Left lung (tissue), 14 donors: ENCODE measurements at places on chromosomes 2 and 18. TPM values are rescaled to one million over a fixed set of nuclear protein-coding genes. Genes with fewer than 3 reads are reported as not detected.

- DNase-seq, result no peak
These were observed 163.1 kb upstream of the PKDCC start for GRCh38 chr2:41884718-41885117.

GRCh38 chr2:56288838-56289580 lies 105.2 kb downstream of the CCDC85A start:
- no peak for DNase-seq

- peak; percentile 41 for DNase-seq
These were observed 22.4 kb upstream of the RMP24 start for GRCh38 chr18:35949903-35950627.

DNA sequence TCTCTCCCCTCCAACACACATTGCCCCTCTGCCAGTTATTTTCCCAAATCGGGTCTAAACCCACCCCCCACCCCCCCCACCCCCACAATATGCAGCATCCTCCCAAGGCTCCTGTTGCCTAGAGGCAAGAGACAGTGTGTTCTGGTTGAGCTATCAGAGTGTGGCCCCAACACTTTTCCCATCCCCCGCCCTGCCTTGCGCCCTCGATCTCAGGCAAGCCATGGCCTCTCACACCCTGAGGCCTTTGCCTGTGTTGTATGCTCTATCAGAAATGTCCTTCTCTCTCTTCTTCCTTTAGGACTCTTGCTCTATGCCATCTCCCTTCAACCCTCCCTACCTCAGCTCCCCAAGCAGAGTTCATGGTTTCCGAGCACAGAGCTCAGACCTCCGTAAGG lies 9.5 kb upstream of the GRHL1 start:
- no peak for DNase-seq

GRCh38 chr2:147595200-147595599 lies 249.6 kb upstream of the ACVR2A start:
- DNase-seq, result no peak

- DNase-seq, result no peak
These were observed 1.2 kb downstream of the SFT2D3 start for GRCh38 chr2:127702395-127703009.

- DNase-seq, result no peak
These were observed 1.2 kb upstream of the IMPA2 start for GRCh38 chr18:11980163-11980493.

GRCh38 chr2:55598056-55598795 lies 19.2 kb downstream of the PPP4R3B start:
- DNase-seq, result no peak

- DNase-seq, result no peak
These were observed 158.1 kb downstream of the TANC1 start for GRCh38 chr2:159126432-159127022.

DNA sequence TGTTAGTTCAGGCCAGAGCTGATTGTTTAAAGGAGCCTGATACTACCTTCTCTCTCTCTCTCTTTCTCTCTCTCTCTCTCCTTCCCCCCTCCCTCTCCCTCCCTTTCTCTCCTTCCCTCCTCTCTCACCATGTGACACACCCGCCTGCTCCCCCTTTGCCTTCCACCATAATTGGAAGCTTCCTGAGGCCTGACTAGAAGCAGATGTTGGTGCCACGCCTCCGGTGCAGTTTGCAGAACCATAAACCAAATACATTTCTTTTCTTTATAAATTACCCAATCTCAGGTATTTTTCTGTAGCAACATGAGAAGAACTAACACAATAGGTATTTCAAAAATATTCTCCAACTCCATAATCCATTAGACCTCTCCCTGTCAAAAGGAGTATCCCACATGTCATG lies 62.4 kb downstream of the ANKRD62 start:
- DNase-seq, result no peak

DNA sequence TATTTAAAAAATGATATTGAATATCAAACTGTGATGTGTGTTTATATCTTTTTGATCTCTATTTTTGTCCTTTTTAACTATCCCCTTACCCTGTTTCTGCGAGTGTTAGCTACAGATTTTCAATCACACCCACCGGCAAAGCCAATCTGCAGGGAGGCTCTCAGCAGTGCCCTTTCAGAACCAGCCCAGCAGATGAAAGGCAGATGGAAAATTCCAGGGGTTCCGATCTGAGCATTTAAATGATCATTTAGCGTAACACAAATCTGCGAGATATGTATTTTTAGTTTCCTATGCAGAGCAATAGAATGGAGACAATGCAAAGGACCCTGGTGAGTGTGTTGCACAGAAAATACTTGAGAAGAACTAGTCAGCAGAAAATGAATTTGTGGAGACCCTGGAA lies 2170.5 kb upstream of the PIK3C3 start:
- no peak for DNase-seq

- DNase-seq, result no peak
These were observed 142.3 kb upstream of the TANK start for GRCh38 chr2:161017780-161018470.

The SCN9A gene
- total RNA-seq, result 11.8 TPM

The KIF1A gene
- total RNA-seq, result 0.42 TPM

The TUBB6 gene
- total RNA-seq, result 90.0 TPM
